Testis (tissue), 5 donors: ENCODE measurements at places on chromosomes 2 and 18. TPM values are rescaled to one million over a fixed set of nuclear protein-coding genes. Genes with fewer than 3 reads are reported as not detected.

SULT1C4 gene
- 1.1 TPM for polyA plus RNA-seq

LRRTM4 gene
- polyA plus RNA-seq, result 0.13 TPM

FAM228A gene
- polyA plus RNA-seq, result 72.4 TPM

ASB18 gene
- polyA plus RNA-seq, result 0.67 TPM

IL1R1 gene
- 49.6 TPM for polyA plus RNA-seq

RMDN2 gene
- 34.9 TPM for polyA plus RNA-seq

TTC21B gene
- 11.1 TPM for polyA plus RNA-seq

PLB1 gene
- polyA plus RNA-seq, result 10.9 TPM

SMC6 gene
- polyA plus RNA-seq, result 21.7 TPM

IL37 gene
- polyA plus RNA-seq, result not detected

EML6 gene
- polyA plus RNA-seq, result 7.6 TPM

ILKAP gene
- polyA plus RNA-seq, result 44.8 TPM

SCN3A gene
- 6.3 TPM for polyA plus RNA-seq

CFAP53 gene
- 72.8 TPM for polyA plus RNA-seq

HRH4 gene
- polyA plus RNA-seq, result 0.42 TPM

R3HDM1 gene
- 50.7 TPM for polyA plus RNA-seq

GPR75 gene
- polyA plus RNA-seq, result 2.3 TPM

SUPT7L gene
- 40.4 TPM for polyA plus RNA-seq

EVA1A gene
- 5.2 TPM for polyA plus RNA-seq

ZNF396 gene
- polyA plus RNA-seq, result 9.3 TPM

RGPD4 gene
- polyA plus RNA-seq, result 2.7 TPM

TUBA3E gene
- 386 TPM for polyA plus RNA-seq

TGOLN2 gene
- 80.6 TPM for polyA plus RNA-seq

ALKAL2 gene
- polyA plus RNA-seq, result 69.4 TPM

GTF2A1L gene
- 99.0 TPM for polyA plus RNA-seq

ADD2 gene
- polyA plus RNA-seq, result 5.8 TPM

SLC5A7 gene
- 0.21 TPM for polyA plus RNA-seq

MALT1 gene
- 25.4 TPM for polyA plus RNA-seq

TEX44 gene
- polyA plus RNA-seq, result 166 TPM

RGPD3 gene
- 5.3 TPM for polyA plus RNA-seq

DLX1 gene
- 0.21 TPM for polyA plus RNA-seq

AQP12B gene
- not detected for polyA plus RNA-seq

MOGAT1 gene
- not detected for polyA plus RNA-seq

RBM44 gene
- 21.1 TPM for polyA plus RNA-seq

PLGLB2 gene
- not detected for polyA plus RNA-seq

LINC00305 gene
- 13.2 TPM for polyA plus RNA-seq

TMEM17 gene
- 7.8 TPM for polyA plus RNA-seq

DNPEP gene
- polyA plus RNA-seq, result 145 TPM

CNTNAP5 gene
- 0.29 TPM for polyA plus RNA-seq

MEP1B gene
- polyA plus RNA-seq, result 0.78 TPM

PUM2 gene
- polyA plus RNA-seq, result 50.5 TPM

SIX2 gene
- 1.1 TPM for polyA plus RNA-seq

VPS54 gene
- 27.4 TPM for polyA plus RNA-seq

CEBPZ gene
- 29.5 TPM for polyA plus RNA-seq

LIMS4 gene
- polyA plus RNA-seq, result 4.7 TPM

SOX11 gene
- polyA plus RNA-seq, result 0.05 TPM

ZNF385B gene
- 28.1 TPM for polyA plus RNA-seq
